ENCODE measurements at places on chromosomes 3 and 15.
A peak's percentile ranks its signal among the peaks of the same experiment; 100 is the strongest.

- DNase-seq, result peak; percentile 12
Measured at GRCh38 chr3:156388497-156389448, 166.1 kb downstream of the SSR3 start.

GRCh38 chr15:40282869-40283614, at the start of gene ANKRD63:
ANKRD63 (minus strand) TSS chr15:40283064; CDS start chr15:40282586, 478 bp downstream.
- peak; percentile 16 for DNase-seq

- DNase-seq, result no peak
Measured at GRCh38 chr3:197076415-197076814, 46.8 kb upstream of the MELTF start.

GRCh38 chr15:31571676-31572075, 245.0 kb downstream of the KLF13 start:
- no peak for DNase-seq

- no peak for DNase-seq
Measured at GRCh38 chr15:57323806-57324589, 52.3 kb upstream of the CGNL1 start.

GRCh38 chr15:95894407-95894956, 436.0 kb upstream of the NR2F2 start:
- no peak for DNase-seq

- DNase-seq, result peak; percentile 61
Measured at GRCh38 chr3:192861972-192862371, 55.7 kb downstream of the MB21D2 start.

GRCh38 chr3:116469546-116469945, 24.3 kb upstream of the LSAMP start:
- DNase-seq, result no peak

GRCh38 chr3:177770383-177771230, 573.3 kb upstream of the TBL1XR1 start:
- DNase-seq, result no peak

- DNase-seq, result no peak
Measured at GRCh38 chr3:9386078-9386459, 11.3 kb upstream of the SETD5 start.

DNA sequence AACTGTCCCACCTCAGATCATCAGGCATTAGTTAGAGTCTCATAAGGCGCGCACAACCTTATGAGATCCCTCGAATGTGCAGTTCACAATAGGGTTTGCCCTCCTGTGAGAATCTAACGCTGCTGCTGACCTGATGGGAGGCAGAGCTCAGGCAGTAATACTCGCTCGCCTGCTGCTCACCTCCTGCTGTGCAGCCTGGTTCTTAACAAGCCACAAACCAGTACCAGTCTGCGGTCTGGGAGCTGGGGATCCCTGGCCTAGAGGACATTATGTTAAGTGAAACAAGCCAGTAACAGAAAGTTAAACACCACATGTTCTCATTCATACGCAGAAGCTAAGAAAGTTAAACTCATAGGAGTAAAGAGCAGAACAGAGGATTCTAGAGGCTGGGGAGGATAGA, 47.0 kb downstream of the MAP3K13 start:
- DNase-seq, result no peak

DNA sequence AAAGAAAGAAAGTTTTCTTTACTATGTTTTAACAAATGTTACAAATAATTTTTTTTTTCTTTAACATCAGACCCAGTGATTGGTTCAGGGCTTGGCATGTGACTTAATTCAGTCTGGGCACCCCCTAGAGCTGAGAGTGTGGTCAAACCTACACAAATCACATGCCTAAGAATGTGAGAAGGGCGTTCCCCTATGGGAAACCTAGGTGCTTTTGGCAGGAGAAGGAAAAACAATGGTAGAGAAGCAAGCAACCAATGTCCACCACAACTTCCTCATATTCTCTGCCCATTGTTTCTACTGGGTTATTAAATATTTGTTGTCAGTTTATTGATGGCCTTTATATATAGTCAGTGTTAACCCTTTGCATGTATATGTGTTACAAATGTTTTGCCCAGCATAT, 21.4 kb upstream of the PIAS1 start:
- no peak for DNase-seq

DNA sequence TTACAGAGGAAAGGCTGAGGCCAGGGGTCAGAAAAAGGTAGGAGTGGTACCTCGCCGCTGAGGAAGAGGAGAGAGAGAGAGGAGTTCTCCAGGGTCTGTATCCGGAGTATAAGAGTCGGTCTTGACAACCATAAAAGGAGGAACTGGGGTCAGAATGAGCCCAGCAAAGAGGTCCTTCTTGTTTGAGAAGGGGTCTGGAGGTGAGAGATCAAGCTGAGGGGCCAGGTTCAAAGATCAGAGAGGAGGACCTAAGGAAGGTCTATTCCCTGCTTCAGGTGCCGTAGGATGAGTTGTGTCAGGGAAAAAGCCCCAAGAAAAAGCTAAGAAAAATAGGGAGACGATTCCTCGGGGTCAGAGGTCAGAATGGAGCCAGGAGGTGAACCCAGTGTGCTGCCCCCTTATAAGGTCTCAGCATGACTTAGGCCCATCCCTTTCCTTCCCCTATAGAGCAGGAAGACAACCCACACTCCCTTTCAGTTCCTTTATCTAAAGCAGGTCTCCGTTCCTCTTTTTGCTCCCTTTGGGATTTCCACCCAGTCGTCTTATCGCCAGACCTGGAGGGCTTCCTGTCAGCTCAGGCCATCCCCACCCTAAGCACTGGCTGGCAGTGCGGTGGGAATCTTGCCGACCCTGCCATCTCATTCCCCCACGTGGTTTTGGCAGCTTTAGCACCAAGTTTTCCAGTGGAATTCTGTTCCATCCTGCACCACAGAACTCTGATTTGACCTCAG, 651 bp downstream of the MTMR14 start:
- DNase-seq, result no peak

DNA sequence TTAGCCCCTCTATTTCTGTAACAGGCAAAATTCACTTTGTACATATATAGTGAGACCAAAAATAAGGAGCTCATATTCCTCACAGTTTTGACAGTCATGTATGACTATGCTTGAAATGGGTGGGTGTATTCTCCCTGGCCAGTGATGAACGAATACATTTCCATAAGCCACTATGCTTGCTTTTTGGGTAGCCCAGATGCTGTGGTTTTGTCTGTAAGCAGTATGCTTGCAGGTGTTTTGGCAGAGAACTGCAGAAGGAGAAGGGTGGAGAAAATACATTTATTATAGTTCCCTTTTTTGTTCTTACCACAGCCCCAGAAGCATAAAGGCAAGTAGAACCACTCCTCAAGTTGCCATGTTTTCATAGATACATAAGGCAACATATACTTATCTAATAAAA, 131.2 kb downstream of the RBMS3 start:
- DNase-seq, result no peak

DNA sequence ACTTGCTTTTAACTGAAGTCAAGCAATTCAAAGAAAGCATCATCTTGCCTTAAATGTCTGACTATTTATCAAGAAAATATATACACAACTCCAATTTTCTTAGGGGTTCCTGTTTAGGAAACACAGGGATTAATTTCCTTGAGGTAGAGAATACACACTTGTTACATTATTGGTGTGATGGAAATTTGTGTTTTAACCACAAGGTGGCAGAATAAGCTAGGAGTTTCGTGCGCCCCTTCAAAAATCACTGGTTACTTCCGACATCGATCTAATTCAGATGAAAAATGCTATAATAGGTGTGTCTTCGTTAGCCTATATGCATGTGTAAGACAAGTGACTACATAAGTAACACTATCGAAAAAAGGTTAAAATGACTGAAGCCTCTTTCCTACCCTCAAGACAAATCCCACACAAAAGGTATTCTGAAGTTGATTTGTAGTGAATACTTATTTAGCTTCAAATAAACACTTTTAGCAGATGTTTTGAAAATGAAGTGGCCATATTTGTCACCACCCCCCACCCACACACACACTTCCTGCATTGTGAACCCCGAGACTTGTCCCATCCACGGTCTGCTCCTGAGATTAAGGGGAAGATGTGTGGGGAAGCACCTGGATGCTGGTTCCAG, 246.5 kb downstream of the ROBO1 start:
- no peak for DNase-seq

DNA sequence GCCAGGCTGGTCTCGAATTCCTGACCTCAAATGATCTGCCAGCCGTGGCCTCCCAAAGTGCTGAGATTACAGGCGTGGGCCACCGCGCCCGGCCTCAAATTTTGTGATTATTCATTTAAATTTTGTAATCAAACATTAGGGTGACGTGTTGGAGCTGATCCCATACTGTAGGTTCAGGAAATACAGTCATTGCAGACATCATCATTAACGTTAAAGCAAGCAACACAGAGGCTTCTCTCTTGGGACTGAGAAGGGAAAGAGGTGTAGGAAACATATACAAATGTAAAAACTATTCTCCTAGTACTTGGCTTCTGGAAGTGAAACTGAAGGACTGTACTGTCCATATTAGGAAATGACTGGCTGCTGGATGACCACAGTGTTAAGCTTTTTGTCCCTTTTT, 11.1 kb upstream of the ARID3B start:
- no peak for DNase-seq
